CD8-positive, alpha-beta memory T cell (primary cell): ENCODE measurements at places on chromosomes 3 and 15.

DNA sequence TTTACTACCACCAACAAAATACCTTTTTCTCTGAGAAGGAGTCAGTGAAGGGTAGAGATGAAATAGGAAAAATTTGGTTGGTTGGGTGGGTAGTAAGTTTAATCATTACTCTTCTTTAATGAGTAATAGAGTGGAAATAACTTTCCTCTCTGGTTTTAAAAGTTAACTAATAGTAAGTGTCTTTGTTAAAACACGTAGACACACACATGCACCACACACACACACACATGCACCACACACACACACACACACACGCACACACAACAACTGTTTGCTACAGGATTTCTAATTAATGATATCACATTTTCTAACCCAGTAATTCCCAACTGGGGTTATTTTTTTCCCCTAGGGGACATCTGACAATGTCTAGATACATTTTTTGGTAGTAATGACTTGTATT lies 84.1 kb downstream of the CHL1 start:
- no peak for DNase-seq

- no peak for DNase-seq
Measured at GRCh38 chr15:64532521-64533315, 72.3 kb downstream of the ZNF609 start.

GRCh38 chr15:70196372-70197316 lies 98.9 kb upstream of the TLE3 start:
- DNase-seq: no peak

DNA sequence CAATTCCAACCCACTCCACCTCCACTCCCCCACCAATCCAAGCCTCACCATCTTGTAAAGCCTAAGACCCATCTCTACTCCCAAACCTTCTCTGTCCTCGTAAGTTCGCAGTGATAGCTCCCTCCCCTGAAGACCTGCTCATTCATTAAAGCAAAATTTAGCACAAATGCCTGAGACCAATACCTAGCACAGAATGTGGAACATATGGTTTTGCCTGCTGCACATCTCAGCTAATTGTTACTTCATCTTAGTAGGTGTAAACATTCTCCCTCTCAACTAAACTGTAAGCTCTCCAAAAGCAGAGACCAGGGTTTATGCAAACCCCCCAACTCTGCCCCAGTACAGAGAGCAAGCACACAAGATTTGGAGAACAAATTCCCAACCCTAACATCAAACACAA lies 20.5 kb downstream of the DCLK3 start:
- DNase-seq: no peak

GRCh38 chr3:5149306-5149880 lies 27.3 kb downstream of the ARL8B start:
- DNase-seq: no peak

DNA sequence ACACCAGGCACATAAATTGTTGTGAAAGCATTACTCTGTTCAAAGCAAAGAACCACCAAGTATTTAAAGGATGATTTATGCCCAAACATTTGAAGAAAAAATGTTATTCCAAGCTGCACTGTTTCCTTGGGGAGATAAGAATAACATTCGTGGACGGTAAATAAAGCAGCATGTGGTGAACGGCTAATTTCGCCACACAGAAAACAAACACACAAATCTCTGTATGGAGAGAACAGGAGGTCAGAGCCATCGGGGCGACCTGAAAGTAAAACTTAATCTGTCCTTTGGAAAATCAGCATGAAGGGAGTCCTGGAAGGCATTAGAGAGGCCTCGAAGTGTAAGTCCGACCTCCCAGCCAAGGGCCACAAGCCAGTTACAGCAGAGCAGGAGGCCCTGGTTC lies 27.1 kb upstream of the GABRG3 start:
- DNase-seq: no peak

DNA sequence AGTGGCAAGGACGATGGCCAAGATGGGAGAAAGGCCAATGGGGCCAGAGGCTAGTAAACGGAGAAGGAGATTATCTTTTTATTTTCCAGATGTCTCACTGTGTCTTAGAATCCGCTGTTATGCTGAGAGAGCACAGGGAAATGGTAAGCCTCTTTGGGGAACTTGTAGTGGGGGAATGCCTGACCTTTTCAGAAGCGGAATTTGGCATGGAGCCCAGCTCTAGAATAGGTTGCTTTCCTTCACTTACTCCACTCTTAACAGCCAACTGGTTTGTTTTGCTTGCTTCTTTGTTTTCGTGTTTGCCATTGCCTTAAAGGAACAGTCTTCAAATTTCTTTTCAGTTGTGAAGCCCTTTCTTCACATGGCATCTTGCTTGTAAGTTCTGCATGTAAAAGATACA lies 316.2 kb upstream of the THRB start:
- no peak for DNase-seq

DNA sequence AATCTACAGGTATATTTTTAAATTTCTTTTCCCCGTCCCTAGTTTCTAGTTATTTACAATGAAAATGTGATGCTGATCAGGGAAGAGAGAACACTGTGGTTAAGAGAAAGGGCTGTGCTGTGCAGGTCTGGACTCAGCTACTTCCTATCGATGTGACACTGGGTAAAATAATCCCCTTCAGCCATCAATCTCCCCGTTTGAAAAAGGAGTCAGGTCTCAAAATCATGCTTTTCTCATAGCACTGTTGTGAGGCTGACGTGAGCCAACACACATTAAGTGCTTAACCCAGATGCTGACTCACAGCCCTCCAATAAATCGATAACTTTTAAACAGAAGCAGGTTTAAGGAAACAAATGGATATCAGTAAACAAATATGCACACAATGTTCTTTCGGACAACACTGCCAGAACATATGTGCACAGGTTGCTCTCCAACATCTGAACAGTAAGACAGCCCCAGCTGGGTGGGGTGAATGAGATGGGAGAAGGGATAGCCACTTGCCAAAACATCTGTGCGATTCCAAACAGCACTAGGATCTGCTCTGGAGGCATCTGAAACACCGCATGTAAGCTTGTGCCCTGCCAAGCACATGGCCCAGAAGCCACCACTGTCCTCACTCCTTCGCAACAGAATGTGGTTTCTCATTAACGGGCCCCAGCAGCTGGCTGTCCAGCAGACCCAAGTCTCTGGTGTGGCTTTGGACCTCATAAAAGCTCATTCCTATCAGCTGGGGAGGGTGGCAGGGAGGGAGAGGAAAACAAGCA lies 143.2 kb upstream of the PRICKLE2 start:
- no peak for DNase-seq

- DNase-seq: no peak
Measured at GRCh38 chr3:105593315-105593714, 226.6 kb downstream of the ALCAM start.

DNA sequence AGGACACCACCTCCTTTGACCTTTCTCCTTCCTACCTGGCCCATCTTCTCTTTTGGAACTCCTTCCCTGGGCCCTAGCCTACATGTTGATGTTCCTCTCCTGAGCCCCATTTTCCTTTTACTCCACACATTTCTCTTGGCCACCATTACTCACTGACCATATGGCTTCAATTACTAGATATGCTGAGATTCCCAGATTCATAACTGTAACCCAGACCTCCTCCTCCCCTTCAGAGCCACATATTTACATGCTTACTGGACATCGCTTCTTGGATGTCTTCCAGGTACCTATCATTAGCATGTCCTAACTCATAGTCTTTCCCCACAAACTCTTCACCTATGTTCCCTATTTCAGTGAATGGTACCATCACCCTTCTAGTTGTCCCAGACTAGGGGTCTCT lies 24.4 kb upstream of the TRIM59 start:
- no peak for DNase-seq

- no peak for DNase-seq
Measured at GRCh38 chr15:82849556-82850512, 40.4 kb downstream of the WHAMM start.

GRCh38 chr3:42610976-42611375 lies 10.5 kb downstream of the NKTR start:
- no peak for DNase-seq
